NCI-H460 (cell line): ENCODE measurements at places on chromosomes 7 and 10. TPM values are rescaled to one million over a fixed set of nuclear protein-coding genes. Genes with fewer than 3 reads are reported as not detected.

GRCh38 chr7:28276298-28276697 is 95.7 kb upstream of the JAZF1 start:
- DNase-seq = no peak

DNA sequence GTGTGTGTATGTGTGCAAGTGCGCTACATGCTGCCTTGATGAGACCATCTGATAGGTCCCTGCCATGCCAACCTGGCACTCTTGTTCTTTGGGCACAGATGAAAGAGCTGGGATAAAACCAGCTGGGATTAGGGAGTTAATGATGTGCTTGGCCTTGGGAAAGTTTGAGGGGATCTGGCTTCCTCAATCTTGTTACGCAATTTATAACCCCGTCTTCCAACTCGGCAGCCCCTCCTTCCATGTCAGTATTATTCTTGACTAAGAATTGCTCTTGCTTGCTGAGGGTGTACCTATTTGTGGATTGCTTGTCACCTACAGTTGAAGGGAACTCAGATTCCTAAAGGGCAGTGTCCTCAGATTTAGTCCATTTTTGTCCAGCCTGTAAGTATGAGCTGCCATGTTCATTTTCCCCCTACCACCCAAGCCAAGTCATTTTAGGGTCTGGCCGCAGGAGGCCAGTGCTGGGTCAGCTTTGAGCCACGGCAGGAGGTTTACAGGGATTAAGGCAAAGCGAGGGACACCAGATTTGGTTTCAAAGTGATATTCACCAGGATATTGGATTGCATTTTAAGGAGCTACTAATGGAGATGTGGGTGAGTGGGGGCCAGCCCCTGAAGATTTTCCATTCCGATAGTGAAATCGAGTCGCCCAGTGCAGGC is 34.1 kb upstream of the KCNMA1 start:
- no peak for DNase-seq

PRKCQ gene
- 0.22 TPM in 1 of 2 replicates, not detected in the other for total RNA-seq

PSD gene
- 0.29 and 0.32 TPM in 2 replicates for total RNA-seq

ATG9B gene
- total RNA-seq = 0.25 TPM in 1 of 2 replicates, not detected in the other

NPTX2 gene
- 1.4 and 2.0 TPM in 2 replicates for total RNA-seq

GRCh38 chr7:151383638-151384351 is 26.0 kb downstream of the WDR86 start:
- DNase-seq = no peak
